Progenitor cell of endocrine pancreas (in vitro differentiated cells): ENCODE measurements at places on chromosomes 6 and 20. TPM values are rescaled to one million over a fixed set of nuclear protein-coding genes. Genes with fewer than 3 reads are reported as not detected.

- DNase-seq: no peak
Observed at GRCh38 chr20:20427227-20427864, 59.4 kb downstream of the INSM1 start.

- no peak for DNase-seq
Observed at GRCh38 chr6:33375143-33375671, 16.4 kb upstream of the KIFC1 start.

DNA sequence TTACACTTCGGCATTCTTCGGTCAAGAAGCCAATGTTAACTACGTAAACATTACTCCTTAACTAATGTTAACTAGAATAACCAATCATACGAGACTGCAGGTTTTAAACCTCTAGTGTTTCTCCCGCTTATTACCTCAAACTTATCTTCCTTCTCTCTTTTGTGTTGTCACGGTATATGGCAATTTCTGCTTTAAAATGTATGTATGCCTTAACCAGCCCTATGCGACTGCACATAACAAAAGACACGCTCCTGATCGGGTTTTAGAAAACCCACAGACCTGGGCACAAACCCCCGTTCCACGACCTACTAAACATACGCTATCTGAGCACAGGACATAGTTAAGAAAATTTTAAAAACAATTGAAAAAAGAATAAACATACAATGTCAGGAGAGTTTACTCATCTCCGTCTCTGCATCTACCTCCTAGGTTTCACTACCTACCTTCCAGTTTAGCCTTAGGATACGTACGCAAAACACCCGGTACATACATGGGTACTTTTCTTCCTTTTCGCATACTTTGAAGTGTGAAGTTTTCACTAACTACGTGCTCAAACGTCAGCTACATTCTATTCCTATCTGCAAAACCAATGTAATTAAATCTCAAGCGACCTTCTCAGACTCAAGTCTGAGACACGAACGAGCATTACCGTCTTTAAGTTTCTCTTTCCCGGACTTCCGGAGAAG lies 1.1 kb downstream of the CD164 start:
- DNase-seq: no peak

The TMEM217 gene
- total RNA-seq: 1.4 and 2.5 TPM in 2 replicates

DNA sequence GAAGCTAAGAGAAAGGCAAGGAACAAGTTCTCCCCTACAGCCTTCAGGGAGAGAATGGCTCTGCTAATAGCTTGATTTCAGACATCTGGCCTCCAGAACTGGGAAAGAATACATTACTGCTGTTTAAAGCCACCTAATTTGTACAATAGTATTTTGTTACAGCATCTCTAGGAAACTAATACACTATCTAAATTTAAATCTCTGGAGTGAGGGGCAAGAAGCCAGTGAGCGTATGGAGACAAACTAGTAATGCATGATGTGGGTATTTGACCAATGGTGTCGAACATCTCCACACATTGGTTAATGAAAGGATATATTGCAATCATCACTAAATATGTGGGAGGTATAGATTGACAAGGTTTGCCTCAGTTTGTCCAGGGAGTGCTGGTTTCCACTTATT lies 451.5 kb downstream of the EPM2A start:
- DNase-seq: no peak

The WFDC2 gene
- 161 and 188 TPM in 2 replicates for total RNA-seq

The UNC5CL gene
- 3.7 and 4.7 TPM in 2 replicates for total RNA-seq

The BANF2 gene
- total RNA-seq: not detected in 2 replicates

- no peak for DNase-seq
Observed at GRCh38 chr20:39795401-39796272, 833.5 kb downstream of the DHX35 start.

The SLC26A8 gene
- total RNA-seq: not detected in 2 replicates

The HLA-DRB5 gene
- total RNA-seq: 0.60 and 0.71 TPM in 2 replicates

The SLC35D3 gene
- total RNA-seq: 0.13 TPM in 1 of 2 replicates, not detected in the other

GRCh38 chr20:16747291-16747811 lies 807 bp upstream of the OTOR start:
- no peak for DNase-seq

DNA sequence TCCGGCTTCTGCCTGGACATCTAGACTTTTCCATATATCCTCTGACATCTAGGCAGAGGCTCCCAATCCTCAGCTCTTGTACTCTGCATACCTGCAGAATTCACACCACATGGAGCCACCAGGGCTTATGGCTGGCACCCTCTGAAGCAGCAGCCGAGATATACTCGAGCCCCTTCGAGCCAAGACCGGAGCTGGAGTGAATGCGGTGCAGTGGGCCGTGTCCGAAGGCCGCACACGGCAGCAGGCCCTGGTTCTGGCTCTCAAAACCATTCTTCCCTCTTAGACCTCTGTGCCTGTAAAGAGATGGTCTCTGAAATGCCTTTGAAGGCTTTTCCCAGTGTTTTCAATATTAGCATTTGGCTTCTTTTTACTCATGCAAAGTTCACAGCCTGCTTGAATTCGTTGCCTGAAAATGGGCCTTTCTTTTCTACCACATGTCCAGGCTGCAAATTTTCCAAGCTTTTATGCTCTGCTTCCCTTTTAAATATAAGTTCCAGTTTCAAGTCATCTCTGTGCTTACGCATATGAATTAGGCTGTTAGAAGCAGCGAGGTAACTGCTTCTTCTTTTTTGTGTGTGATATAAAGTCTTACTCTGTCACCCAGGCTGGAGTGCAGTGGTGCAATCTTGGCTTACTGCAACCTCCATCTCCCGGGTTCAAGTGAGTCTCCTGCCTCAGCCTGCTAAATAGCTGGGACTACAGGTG lies 3.8 kb upstream of the SIRPB1 start:
- DNase-seq: no peak

The RIN2 gene
- total RNA-seq: 36.0 and 36.1 TPM in 2 replicates
